Activated CD4-positive, alpha-beta T cell treated with anti-CD3 and anti-CD28 coated beads for 48 hours (primary cell): ENCODE measurements at places on chromosomes 7 and 10.

GRCh38 chr10:132699411-132700155 is 86.4 kb downstream of the NKX6-2 start:
- no peak for DNase-seq

DNA sequence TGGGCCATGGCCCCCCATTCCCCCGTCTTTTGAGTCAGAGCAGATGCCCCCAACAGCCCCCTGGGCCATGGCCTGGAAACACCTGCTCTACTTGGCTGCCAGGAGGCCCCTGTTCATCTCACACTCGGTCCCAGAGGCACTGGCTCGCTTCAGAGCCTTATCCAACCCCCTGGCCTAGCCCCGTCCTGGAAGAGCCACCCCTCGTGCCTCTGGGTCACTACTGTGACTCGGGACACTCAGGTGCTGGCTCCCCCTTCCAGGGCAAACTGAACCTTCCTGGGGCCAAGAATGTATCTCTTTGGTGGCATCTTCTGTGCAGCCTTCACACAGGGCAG is 7.0 kb downstream of the POLR2J start:
- no peak for DNase-seq

GRCh38 chr10:101221549-101221948 is 7.7 kb downstream of the LBX1 start:
- DNase-seq = no peak

- no peak for DNase-seq
These were observed 80.5 kb downstream of the MET start for GRCh38 chr7:116752305-116753074.

GRCh38 chr7:27178366-27178765 is 4.2 kb upstream of the HOXA10 start:
- no peak for DNase-seq

DNA sequence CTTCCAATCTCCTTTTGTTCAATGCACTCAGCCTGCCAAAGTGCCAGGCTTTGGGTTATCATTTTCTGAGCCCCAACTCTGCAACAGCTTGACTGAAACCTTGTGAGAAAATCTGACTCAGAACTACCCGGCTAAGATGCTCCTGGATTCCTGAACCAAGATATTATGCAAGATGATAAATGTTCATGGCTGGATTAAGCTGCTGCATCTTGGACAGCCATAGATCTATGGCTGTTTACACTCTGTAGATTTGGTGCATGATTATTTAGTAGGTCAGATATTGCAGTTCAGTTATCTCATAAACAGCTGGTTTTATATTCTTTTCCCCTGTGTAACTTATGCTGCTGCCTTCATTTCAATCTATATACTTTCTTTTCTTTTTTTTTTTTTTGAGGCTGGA is 243.5 kb downstream of the GATA3 start:
- DNase-seq = no peak

DNA sequence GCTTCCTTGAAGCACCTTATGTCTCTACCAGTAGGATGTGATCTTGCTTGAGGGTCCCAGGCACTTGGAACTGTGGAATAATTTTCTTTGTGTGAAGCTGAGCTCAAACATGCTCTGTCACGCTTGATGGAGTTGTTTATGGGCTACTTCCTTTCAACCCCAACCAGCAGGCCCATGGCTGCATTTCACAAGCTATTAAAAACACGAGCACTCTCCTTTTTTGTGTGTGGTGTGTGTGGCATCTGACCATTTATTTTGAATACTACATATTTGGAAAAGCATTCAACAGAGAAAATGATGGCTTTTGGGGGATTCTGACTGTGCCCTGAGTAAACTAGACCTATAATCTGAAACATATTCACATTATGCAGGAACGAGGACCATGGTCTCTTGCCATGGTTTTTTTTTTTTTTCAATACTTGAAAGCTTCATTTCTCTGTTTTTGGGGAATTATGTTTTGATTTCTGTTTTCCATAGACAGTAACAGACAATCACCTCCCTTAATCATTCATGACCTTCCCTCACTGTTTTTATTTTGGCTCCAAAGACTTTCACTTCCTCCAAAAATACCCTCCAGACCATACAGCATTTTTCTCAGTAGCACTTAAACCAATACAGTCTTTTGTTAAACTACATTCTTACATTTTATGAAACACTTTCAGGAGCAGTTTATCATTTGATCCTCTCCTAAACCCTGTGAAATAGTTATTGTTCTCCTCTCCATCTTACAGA is 233.6 kb upstream of the BMPER start:
- DNase-seq = no peak

DNA sequence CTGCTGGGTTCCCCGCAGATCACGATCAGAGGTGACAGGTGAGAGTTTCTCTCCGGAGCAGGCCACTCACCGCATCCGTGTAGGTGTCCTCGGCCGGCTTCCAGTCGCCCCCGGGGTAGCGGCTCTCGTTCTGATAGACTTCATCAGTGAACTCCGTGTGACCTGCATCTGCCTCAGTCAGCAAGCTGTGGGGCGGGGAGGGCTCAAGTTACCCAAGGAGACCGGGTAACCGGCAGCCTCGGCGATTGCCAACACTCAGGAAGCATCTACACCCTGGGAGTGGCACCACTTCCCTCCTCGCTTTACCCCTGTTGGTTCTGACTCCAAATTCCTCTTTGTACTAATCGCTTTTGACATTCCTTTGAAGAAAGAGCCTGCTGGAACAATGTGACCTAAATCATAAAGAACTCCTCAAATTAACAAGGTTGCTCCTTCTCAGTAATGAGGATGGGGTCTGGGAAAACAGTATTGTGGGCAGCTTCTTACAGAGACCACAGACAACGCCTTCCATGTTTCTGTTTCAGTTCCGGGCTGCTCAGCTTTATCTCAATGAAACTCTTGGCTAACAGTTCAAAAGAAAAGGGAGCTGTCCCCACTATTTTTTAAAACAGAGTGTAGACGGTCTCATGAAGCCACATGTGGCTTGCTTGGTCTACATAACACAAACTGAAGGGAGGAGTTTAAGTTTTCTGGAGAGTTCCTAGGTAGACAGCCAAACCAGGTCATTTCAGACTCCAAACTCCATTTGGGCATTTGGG is 118.1 kb downstream of the MYOF start:
- no peak for DNase-seq

DNA sequence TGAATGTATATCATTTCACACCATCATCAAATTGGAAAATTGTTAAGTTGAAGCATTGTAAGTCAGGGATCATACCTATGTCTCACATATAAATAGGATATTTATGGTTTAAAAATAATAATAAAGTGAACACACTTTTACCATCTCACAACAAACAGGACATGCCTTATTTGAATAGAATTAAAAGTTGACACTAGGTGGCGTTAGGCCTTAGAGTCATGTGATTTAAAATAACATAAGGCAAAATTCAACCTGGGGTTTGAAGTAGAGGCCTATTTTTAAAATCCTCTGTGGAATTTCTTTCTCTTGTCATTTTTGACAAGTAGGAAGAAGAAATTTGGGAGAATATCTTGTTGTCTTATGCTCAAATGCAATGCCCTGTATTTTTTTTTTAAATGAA is 184.7 kb upstream of the PCDH15 start:
- DNase-seq = no peak

DNA sequence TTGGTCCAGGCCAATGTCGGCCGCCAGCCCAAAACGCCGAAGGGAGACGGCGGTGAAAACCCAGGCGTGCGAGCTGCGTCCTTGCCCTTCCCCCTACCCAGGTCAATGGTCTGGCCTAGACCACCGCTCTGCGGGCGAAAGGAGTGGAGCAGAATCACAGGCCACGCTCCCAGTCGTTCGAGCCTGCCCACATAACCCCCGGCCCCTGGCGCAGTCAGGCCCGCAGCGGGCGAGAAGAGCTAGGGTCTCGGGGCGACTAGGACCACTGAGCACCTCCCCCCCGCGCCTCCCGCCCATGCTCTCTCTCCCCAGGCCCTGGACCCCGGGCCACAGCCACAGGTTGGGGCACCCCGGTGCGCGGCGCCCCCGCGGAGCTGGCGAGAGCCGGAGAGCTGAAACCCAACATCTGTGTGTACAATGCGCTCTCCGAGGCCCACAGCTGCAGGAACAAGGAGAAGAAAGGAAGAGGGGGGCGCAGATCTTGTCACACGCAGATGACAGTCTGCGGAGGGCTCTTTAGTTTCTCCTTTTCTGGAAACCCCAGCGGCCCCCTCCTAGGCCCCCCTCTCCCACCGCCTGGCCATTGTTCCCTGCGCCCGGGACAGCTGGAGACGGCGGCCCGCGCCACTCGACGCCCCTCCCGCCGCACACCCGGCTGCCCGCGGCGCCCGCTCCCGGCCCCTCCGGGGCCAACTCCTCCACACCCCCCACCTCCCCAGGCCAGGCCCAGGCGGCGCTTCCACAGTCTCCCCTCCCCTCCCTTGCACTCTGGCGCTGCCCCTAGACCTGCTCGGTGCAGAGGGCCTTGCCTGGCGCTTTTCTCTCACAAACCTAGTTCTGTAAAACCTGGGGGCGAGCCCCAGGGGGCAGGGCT is 355.0 kb downstream of the DNAJB6 start:
- DNase-seq = no peak

DNA sequence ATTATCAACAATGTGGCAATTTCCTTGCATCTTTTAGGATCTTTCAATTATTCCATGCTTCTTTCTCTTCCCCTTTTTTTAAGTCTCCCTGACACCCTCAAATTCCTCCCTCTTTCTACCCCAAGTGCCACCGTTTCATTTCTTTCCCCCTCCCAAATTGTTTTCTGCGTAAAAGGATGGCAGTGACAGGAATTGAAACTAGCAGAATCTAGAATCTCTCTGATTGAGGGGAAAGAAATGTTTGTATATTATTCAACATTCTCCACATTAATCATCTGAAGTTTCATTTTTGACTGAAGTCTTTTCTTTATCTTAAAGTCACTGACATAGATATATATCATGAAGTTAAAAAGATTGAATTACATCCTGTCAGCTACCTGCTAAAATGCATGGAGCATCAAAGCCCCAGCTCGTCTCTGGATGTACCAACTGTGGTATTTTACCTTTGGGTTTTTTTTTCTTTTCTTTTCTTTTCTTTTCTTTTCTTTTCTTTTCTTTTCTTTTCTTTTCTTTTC is 633.5 kb downstream of the SORCS3 start:
- no peak for DNase-seq

- DNase-seq = no peak
These were observed 341.0 kb upstream of the ZMIZ1 start for GRCh38 chr10:78727728-78728127.

DNA sequence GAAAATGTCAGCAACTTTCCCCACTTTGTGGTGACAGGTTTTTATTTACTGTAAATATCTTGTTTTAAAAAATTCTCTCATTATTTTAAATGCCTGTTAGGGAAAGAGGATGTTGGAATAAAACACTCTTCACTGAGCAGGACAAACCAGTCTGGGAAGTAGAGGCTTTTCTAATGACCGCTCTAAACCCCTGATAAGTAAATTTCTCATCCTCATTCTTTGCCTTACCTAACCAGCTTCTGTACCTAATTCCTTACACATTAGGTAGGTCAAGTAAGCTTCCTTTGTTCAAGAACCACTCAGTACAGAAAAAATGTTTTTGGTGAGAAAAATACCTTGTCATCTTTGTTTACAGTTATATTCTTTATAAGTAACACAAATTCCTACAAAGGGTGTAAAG is 143.6 kb downstream of the GPR85 start:
- DNase-seq = no peak

DNA sequence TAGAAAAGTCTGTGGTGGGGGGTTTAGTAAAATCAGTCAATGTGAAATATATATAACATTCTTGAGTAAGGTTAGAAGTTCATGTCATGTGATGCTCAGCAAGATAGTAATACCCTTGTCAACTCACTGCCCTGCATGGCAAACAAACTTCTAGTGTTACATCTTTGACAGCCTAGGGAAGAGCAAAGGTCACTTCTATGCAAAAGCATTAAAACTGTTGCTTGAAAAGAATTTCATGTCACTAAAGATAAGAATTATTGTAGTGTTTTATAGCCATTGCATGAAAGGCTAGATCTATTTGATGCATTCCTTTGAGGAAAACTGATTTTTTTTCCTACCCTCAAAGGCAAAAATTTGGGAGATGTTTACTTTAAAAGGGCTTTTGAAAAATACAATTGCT is 176.0 kb downstream of the SKAP2 start:
- no peak for DNase-seq

GRCh38 chr7:138027100-138027499 is 25.2 kb upstream of the CREB3L2 start:
- DNase-seq = no peak

- no peak for DNase-seq
These were observed 8.7 kb upstream of the PTPRN2 start for GRCh38 chr7:158596309-158596708.

DNA sequence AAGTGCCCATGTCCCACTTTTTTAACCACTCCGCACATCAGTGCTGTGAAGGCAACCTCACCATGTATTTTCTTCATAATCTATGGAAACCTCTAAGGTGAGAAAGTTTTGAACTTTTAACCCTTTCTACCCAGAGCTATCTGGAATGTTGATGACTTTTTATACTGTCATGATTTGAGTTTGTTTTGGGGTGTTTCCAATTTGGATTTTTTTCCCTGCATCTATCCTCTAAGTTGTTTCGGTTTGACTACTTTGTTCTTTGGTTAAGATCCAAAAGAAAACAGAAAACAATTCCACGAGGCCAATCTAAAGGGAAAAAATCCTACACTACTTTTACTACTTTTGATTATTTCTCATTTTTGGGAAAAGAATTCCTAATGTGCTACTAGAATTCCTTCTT is 279.7 kb downstream of the USP6NL start:
- DNase-seq = no peak

DNA sequence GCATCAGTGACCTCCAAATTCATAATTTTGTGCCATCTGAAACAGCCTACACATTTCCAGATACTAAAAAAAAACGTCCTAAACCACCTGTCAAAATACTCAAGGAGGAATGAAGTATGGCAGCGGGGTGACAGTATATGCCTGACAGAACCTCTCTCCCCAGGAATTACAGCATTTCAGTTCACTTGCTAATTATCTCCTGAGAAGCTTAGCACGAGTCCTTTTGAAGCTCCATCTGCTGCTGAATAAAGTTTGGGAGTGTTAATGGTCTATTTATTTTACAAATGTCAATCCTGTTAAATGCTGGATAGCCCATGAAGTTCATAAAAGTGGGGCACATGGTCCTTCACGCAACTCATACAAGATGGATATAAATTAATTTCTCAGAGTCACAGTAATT is 29.4 kb upstream of the ANLN start:
- DNase-seq = no peak

DNA sequence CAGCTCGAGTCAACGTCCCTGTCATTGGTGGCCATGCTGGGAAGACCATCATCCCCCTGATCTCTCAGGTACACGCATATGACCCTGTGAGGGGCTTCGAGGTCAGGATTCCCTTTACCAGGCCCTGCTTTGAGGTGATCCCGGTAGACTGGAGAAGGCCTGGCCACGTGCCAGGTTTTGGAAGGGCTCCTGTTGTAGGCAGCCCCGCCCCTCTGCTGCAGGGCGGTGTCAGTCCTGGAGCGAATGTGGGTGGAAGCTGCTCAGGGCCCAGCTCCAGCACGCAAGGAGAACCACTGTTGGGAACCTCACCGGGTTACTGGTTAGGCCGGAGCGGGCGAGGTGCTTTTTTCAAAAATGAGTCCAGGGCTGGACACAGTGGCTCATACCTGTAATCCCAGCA is 15.6 kb downstream of the MDH2 start:
- no peak for DNase-seq

DNA sequence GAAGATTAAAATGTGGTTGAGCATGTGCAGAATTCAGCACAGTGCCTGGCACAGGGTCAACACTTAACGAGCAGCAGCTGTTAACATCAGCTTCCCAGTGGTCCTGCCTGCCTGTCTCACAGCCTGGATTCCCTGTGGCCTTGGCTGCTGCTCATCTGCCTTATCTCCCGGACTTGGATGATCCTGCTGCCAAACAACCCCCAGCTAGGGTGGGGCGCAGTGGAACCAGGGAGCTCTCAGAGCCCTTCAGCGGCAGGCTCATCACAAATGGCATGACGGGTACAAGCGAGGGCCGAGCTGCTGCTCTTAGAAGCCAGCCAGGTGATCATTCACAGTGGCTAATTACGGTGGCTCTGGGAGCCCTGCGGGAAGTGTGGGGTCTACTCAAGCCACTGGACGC is 13.0 kb upstream of the SMARCD3 start:
- DNase-seq = no peak
